Cerebellar nuclear complex (tissue), 1 donor: ENCODE measurements at places on chromosomes 16 and 17.

- no peak for DNase-seq
These were observed 303.6 kb downstream of the UTP18 start for GRCh38 chr17:51563961-51564360.

- DNase-seq: no peak
These were observed at the start of gene CES2 for GRCh38 chr16:66935314-66936011. Gene CES2 (plus strand): TSS chr16:66935516. CDS start chr16:66935636, 120 bp downstream.

DNA sequence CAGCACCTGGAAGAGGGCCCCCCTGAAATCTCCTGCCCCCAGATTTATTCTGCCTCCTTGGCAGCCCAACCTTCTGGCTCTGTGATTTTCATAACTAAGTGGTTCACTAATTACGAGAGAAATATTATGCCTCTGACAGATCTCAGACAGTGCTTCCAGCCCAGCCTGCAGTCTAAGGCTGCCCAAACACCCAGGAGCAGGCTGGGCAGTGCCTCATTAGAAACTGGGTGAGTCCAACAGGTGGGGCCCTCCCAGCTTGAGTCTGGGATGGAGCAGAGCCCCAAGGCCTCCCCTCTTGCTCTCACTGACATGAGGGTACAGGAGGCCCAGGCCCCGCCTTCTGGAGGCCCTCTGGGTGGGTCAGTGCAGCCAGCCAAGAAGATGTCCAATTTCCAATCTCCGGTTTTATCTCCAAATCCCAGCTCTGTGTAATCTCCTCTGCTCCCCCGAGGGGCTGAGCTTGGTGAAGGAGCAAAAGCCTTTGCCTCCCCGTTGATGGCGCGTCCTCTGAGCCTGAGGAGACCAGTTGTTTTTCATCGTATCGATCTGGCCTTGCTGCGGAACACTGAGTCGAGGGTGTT, 20.1 kb upstream of the ABCC3 start:
- no peak for DNase-seq

GRCh38 chr16:83730812-83731211, 77.0 kb upstream of the HSBP1 start:
- no peak for DNase-seq

- peak; percentile 12 for DNase-seq
These were observed 13.8 kb upstream of the SEZ6 start for GRCh38 chr17:29019475-29020181.
